ENCODE measurements at places on chromosomes 7 and 10.

- DNase-seq, result no peak
Observed at GRCh38 chr7:47622946-47623640, 41.2 kb upstream of the TNS3 start.

- no peak for DNase-seq
Observed at GRCh38 chr10:55822096-55822495, 539.0 kb downstream of the ZWINT start.

DNA sequence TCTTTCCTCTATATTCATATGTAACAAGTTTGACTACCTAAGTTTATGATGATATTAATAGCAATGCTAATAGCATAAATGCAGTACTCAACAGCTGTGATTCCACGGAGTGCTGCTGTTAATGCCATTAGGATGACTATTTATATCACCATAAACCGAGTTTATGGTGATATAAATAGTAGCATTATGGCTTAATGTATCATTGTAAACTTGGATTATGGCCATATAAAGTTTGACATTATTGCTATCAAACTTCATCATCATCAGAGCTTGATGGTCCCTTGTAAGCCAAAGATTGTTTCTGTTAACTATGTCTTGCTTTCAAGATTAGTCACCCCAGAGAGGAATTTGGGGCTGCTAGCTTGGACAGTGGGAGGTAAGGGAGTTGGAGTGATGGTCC lies 612.4 kb upstream of the C7orf33 start:
- no peak for DNase-seq

- DNase-seq, result peak; percentile 22
Observed at GRCh38 chr7:10939237-10939910, 34.3 kb upstream of the PHF14 start.

DNA sequence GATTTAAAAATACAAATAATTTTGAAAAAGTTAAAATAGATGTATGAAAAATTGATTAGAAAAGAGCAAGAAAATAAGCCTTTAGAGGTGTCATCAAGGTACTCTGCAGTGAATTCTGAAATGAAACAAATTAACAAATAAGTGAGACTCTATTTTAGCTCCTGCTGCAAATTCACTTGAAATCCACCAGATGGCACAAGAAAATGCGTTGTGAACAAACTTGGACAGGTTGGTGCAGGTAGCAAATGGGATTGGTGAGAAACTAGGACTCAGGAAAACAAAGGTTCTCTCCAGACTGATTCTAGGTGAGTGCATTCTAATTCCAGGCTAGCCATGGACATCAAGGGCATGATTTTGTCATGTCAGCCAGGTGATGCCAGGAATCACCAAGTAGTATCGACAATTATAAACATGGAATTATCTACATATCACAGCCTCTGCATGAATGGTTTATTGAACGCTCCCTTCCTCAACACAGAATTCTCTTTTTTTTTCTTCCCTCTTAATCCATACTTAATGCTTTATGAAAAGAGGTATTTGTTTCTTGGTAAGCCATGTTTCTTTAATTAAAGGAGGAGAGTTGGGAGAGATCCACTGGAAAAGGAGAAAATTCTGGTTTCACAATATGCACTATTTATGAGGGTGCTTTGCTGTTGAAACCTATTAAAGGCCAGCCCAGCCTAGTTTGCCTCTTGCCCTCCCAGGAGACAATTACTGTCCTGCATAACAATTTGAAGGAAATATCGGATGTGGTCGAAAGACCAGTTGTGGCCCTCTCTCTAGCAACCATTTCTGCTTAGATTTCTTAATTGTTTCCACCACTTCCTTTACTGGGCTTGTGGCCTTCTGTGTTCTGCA lies 118.1 kb downstream of the ZNF365 start:
- no peak for DNase-seq

DNA sequence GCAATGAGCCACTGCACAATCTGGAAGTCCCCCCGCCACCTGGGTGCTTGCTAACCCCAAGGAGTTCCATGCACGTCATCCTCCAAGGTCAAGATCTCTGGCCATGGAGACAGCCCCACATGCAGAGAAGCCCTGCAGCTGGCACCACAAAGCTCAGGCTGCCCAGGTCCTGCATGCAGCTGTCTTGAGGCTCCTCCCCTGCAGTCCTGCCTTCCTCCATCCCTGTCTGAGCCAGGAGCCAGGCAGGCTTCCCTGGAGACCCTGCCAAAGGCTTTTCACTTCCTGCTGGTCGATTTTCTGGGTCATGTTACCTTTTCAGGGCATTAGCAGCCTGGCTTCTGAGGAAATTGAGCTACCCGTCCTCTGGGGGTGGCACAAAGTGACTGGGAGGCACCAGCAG lies 12.5 kb upstream of the TMEM72 start:
- DNase-seq, result no peak

GRCh38 chr7:26293569-26294308 lies 2.1 kb downstream of the SNX10 start:
- DNase-seq, result no peak

- DNase-seq, result no peak
Observed at GRCh38 chr10:35504132-35504531, 101.0 kb upstream of the GJD4 start.

DNA sequence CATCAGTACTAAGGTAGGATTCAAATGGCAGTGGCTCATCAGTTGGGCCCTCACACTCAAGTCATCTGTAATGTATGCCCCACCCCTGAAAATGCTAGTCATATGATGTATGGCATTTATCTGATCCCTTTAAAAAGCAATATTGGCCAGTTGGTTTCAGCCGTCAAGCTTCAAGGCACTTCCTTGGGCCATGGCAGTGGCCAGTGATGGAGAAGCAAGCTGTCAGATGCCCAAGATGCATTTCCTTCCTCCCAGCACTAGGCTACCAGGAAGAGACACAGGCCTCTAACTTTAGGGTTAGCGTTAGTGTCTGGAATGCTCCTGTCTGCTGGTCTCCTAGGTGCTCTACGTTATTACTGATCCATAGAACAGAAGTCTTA lies 64.1 kb downstream of the PIK3AP1 start:
- no peak for DNase-seq

DNA sequence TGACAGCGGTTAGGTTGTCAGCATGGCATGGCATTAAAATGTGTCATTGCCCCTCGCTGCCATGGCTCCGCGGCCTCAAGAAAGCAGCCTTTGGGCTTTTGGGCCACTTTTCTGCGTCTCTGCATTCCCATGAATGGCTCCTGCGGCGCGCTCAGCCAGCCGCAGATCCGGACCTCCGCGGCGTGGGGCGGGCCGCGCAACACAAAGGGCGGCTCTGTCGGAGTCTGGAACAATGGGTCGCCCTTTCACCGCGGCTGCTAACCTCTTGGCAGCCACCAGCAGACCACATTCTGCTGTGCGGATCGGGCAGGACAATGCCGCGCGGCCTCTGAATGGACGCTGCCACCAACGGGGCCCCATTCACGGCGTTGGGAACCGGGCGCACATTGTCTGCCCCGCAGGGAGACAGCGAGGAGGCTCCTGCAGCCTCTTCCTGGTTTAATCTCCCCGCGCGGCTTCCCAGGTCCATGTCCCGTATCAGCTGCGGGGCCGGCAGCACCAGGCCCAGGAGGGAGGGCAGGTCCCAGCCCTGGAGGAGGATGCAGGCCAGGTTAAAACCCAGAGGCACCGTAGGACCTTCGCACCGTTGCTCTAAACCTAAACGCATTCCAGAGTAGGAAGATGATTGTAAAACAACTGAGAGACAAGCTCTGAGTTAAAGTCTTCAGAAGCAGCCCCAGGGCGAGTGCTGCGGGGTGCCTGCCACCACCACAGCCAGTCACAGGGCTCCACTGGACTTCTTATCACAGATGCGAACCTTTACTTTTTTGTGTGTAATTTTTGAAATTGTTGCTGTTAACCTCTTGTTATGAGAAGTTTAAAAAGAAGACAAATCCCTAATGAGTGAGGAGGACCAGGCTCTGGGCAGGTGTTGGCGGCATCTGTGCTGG lies 71.6 kb downstream of the NKX6-2 start:
- no peak for DNase-seq
